Stimulated activated CD4-positive, alpha-beta T cell treated with anti-CD3 and anti-CD28 coated beads, TNF-alpha, amount 100 ng/mL, for 48 hours (primary cell): ENCODE measurements at places on chromosomes 11 and 22.

GRCh38 chr11:32829680-32830412 lies at the start of gene PRRG4:
Gene PRRG4, plus strand, starts transcription at chr11:32829927. Its CDS starts 603 bp downstream, at chr11:32830530.
- DNase-seq: no peak

DNA sequence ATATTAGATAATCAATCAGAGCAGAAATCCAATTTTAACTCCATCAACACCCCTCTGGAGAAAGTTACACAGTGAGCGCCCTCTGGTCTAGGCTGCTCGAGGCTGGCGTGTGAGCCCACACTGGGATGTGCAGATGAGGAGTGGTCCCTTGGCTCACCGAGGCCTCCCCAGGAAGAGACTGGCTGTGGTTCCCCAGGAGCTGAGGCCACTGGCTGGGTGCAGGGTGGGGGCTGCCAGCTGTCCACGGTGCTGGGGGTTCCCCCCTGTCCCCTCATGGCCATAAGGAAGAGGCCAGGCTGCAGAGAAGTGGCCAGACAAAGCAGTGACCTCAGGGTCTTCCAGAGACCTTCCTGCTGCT lies 750.7 kb downstream of the BRD1 start:
- no peak for DNase-seq

GRCh38 chr11:27658535-27659236 lies 41.6 kb downstream of the BDNF start:
- no peak for DNase-seq

DNA sequence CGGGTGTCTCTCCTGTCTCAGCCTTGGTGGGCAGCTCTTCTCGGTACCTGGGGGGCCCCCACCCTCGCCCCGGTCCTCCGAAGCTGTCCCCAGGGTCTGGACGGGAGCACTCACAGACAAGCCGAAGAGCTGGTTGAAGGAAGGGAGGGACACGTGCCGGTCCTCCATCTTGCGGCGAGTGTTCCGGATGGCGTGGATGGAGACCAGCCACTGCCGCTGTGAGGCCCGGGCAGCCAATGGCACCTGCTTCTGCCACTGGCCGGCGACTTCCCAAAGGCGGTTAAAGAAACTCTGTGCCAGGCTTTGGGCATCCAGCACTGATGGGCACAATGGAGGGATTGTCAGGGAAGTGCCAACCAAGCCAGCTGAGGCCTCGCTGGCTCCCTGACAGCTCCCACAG lies 18.7 kb downstream of the PPM1F start:
- no peak for DNase-seq

GRCh38 chr11:119513806-119514170 lies 90.8 kb upstream of the THY1 start:
- no peak for DNase-seq

- DNase-seq: no peak
Observed at GRCh38 chr11:34632105-34632791, 11.4 kb downstream of the EHF start.

- DNase-seq: no peak
Observed at GRCh38 chr11:72953637-72954036, 139.4 kb downstream of the ATG16L2 start.

DNA sequence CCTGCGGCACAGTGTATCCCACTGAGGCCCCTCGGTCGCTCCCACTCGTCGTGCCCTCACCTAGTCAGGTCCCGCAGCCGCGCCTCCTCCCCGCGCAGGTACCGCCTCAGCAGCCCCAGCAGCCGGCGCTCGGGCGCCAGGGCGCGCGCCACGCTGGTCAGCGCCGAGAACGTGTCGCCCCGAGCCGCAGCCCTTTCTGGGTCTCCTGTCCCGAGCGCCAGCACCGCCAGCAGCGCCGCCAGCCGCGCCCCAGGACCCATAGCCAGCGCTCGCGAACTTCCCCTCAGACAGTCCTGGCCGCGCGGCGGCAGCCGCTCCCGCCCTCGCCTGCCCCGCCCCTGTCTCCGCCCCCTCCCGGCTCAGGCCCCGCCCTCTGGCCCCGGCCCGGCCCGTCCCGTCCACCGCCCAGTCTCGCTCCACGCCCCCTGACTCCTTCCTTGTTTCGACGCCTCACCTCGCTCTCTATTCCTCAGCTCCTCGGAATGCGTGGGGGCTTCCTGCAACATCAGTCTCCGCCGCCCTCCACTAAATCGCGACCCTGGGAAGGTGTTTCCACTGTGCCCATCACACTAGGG lies at the start of gene P4HA3:
Gene P4HA3, minus strand, starts transcription at position 289 of the 575 bp plus-strand sequence. Its CDS starts 29 bp downstream, at position 260.
- DNase-seq: peak; percentile 30

- no peak for DNase-seq
Observed at GRCh38 chr22:27344546-27344945, 457.0 kb downstream of the MN1 start.

DNA sequence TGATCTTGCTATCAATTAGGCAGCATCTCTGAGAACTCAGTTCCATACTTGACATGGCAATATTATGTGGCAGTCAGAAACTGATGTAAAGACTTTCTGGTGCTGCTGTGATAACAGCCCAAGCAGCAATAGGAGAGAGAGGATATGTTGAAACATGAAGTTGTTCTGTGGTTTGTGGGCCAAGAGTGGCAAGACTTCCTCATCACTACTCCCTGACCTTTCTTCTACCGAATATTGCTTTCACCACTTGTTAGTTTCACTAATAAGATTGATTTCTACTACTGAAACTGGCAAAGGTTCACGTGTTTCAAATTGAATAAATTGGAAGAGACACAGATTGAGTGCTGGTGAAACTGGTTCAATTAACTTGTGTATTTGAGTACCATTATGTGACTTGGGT lies 852.6 kb upstream of the RAG2 start:
- no peak for DNase-seq

DNA sequence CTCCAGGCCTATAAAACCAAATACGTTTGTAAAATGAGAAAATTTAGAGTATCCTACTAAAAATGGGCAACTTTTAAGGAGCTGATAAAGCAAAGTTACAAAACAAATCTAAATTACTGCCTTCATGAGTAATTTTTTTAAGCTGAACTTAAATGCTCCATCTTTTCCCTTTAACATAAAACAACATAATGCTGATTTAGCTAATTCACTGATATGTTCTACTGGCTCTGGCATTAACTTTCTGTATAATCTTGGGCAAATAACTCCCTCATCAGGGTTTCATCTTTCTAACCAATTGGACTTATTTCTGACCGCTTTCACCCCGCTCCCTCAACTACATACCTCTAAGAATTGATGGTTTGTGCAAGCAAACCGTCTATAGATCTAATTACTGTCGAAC lies 362 bp downstream of the OR10A3 start:
- no peak for DNase-seq

- DNase-seq: no peak
Observed at GRCh38 chr11:47244448-47245350, 3.9 kb downstream of the ACP2 start.

- DNase-seq: no peak
Observed at GRCh38 chr11:48044577-48044976, 64.2 kb downstream of the PTPRJ start.

- DNase-seq: no peak
Observed at GRCh38 chr22:24450610-24451009, 23.2 kb downstream of the ADORA2A start.

- no peak for DNase-seq
Observed at GRCh38 chr11:73977856-73978519, 4.7 kb downstream of the UCP2 start.

- DNase-seq: no peak
Observed at GRCh38 chr11:131758726-131759125, 388.3 kb downstream of the NTM start.
